ENCODE measurements at places on chromosomes 11 and 22. TPM values are rescaled to one million over a fixed set of nuclear protein-coding genes. Genes with fewer than 3 reads are reported as not detected.

DNA sequence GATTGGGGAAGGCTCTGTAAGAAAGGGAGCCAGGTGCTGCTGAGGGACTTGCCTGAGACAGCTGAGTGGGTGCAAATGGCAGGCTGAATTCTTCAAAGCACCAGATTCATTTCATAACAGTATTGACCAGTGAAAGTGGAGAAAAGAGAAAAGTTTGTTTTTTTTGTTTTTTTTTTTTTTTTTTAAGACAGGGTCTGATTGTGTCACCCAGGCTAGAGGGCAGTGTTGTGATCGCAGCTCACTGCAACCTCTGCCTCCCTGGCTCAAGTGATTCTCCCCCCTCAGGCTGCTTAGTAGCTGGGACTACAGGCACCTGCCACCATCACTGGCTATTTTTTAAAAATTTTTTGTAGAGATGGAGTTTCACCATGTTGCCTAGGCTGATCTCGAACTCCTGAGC, 494.0 kb downstream of the MIAT start:
- no peaks in the 10 kb centered on the region for H3K27me3 ChIP-seq
- H3K36me3 ChIP-seq: no peaks in the 10 kb centered on the region
- no peak overlapping the region for H3K4me3 ChIP-seq
- no peaks in the 10 kb centered on the region for H3K4me1 ChIP-seq
- DNase-seq: no peak
- H3K27ac ChIP-seq: no peak overlapping the region

DNA sequence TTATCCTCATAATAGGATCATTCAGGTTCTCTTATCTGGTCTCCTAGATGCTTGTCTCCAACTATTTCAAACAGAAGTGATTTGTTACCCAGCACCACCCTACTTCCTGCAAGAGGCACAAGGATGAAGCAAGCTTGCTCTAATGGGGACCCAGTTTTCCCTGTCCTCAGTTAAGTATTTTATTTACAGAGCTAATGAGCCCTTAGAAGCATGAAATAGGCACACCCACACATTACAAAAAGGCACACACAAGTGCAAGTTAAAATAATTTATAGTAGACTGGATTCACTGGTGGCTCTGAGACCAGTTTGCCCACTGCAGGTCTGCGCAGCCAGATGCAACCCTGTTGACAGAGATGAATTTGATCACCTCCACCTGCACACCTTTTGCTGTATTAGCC, 167.5 kb downstream of the KIRREL3 start:
- DNase-seq: no peak
- H3K27ac ChIP-seq: no peak overlapping the region
- H3K27me3 ChIP-seq: no peaks in the 10 kb centered on the region
- no peak overlapping the region for H3K4me3 ChIP-seq
- H3K4me1 ChIP-seq: no peaks in the 10 kb centered on the region

The OR51B5 gene
- total RNA-seq: 1.2 TPM

The MMP27 gene
- total RNA-seq: not detected

DNA sequence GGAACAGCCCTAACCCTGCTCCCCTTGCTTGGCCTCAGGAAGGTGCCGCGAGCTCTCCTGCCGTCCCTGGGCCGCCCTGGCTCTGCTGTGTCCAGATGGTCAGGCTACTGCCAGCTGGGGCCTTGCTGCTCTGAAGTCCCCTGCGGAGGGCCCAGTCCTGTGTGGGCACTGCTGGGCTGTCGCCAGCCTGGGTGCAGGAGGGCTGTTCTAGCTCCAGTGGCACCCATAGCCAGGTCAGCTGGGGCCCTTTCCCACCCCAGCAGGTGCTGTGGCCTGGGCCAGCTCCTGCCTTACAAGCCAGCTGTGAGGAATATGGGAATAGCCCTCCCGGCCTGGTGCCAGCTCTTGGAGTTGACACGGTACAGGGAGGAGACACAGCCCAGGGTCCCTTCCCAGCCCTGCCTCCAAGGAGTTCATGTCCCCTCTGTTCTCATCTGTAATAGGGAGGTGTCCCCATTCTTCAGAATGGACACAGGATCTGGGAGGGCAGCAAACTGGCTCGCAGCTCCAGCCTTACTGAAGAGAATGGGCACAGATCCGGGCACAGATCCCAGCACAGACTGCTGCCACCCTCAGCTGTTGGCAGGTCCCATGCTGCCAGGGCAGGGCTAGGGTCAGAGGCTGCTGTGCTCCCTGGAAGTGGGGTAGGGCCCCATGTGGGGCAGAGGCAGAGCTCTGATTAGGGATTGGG, 3.9 kb downstream of the DERL3 start:
- H3K36me3 ChIP-seq: peaks cover 18% of the 10 kb centered on the region
- no peak for DNase-seq
- no peak overlapping the region for H3K4me3 ChIP-seq
- H3K4me1 ChIP-seq: peaks cover 23% of the 10 kb centered on the region
- H3K27me3 ChIP-seq: no peaks in the 10 kb centered on the region

GRCh38 chr22:46626356-46626755, 6.2 kb downstream of the GRAMD4 start:
- no peaks in the 10 kb centered on the region for H3K27me3 ChIP-seq
- no peak overlapping the region for H3K4me3 ChIP-seq
- H3K27ac ChIP-seq: peak overlapping the region; percentile 47
- H3K4me1 ChIP-seq: peaks cover 28% of the 10 kb centered on the region
- H3K36me3 ChIP-seq: peaks cover 3% of the 10 kb centered on the region

DNA sequence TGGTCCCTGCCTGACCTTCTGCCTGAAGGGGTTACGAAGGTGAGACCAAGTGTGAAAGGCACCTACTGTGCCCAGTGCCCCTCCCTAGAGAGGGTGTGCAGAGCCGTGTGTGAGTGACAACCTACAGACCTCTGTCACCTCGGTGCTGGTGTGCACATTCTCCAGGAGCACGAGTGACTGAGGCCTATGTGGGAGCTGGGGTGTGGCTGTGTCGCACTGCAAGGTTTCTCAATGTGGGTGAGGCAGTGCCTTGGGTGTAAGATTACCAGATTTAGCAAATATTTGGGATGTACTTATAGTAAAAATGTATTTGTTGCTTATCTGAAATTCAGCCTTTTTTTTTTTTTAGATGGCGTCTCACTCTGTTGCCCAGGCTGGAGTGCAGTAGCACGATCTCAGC, 5.6 kb downstream of the STARD10 start:
- DNase-seq: no peak
- peaks cover 21% of the 10 kb centered on the region for H3K4me1 ChIP-seq
- H3K27ac ChIP-seq: no peak overlapping the region
- no peaks in the 10 kb centered on the region for H3K36me3 ChIP-seq
- H3K4me3 ChIP-seq: no peak overlapping the region

- H3K27ac ChIP-seq: no peak overlapping the region
- H3K4me3 ChIP-seq: no peak overlapping the region
- no peaks in the 10 kb centered on the region for H3K27me3 ChIP-seq
- H3K36me3 ChIP-seq: no peaks in the 10 kb centered on the region
These were observed 44.4 kb downstream of the DCDC1 start for GRCh38 chr11:31325160-31325559.

GRCh38 chr11:45211732-45212131, 65.3 kb downstream of the PRDM11 start:
- no peak overlapping the region for H3K4me3 ChIP-seq
- H3K4me1 ChIP-seq: peaks cover 27% of the 10 kb centered on the region
- DNase-seq: no peak
- H3K27me3 ChIP-seq: no peaks in the 10 kb centered on the region

DNA sequence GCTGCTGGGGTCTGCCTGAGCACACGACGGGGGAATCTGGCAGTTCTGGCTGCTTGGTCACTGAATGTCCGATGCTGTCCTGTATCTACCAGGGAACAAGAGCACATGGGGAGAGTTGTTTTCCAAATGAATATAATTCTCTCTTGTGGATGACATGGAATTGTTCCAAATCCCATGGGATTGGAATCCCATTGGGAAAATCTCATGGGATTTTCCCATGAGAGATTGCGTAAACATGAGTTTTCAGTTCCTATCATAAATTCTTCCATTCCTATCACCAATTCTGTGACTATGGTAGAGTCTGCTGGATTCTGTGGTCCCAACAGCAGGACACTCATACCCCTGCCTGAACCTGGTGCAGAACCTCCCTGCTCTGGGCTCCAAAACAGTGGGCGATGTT, 35.6 kb upstream of the IGLL5 start:
- no peaks in the 10 kb centered on the region for H3K4me1 ChIP-seq
- no peak overlapping the region for H3K27ac ChIP-seq
- no peaks in the 10 kb centered on the region for H3K27me3 ChIP-seq
- DNase-seq: no peak
- H3K36me3 ChIP-seq: no peaks in the 10 kb centered on the region
- H3K4me3 ChIP-seq: no peak overlapping the region

DNA sequence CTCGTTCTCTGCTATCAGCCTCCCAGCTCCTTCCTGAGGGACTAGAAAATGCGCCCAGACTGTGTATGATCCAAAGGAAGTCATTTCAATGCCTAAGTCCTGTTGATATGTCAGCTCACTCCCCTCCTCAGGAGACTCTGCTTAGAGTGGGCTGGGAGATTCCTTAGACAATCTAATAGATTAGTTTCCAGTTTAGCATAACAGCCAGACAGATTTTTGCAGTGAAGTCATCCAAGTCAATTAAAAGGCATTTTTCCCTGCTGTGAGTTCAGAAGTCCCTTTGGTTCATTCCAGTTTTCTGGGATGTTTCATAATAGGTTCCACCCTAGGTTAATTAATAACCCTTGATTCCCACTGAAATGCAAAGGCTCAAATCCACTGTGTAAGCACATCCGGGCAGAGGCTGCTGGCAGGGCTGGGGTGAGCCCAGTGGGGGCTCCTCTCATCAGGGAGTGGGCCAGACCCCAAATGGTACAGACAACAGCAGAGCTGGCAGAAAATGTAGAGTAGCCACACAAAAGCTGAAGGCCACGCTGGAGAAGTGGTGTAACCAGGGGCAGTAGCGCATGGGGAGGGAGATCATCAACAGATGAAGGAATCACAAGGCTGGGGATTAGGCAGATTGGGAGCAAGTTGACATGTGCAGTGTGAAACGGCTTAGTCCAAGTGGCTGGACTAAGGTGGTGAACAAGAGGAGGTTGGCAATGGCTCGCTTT, 90.6 kb downstream of the SYN3 start:
- H3K4me3 ChIP-seq: no peak overlapping the region
- no peak overlapping the region for H3K27ac ChIP-seq
- no peak for DNase-seq
- no peaks in the 10 kb centered on the region for H3K27me3 ChIP-seq

GRCh38 chr22:28917747-28918549, 34.6 kb downstream of the ZNRF3 start:
- H3K36me3 ChIP-seq: no peaks in the 10 kb centered on the region
- no peak overlapping the region for H3K4me3 ChIP-seq
- H3K4me1 ChIP-seq: peaks cover 47% of the 10 kb centered on the region
- H3K27ac ChIP-seq: peak overlapping the region; percentile 7
- no peaks in the 10 kb centered on the region for H3K27me3 ChIP-seq

The SMCO4 gene
- total RNA-seq: 9.6 TPM

The SLC25A18 gene
- 5.9 TPM for total RNA-seq

DNA sequence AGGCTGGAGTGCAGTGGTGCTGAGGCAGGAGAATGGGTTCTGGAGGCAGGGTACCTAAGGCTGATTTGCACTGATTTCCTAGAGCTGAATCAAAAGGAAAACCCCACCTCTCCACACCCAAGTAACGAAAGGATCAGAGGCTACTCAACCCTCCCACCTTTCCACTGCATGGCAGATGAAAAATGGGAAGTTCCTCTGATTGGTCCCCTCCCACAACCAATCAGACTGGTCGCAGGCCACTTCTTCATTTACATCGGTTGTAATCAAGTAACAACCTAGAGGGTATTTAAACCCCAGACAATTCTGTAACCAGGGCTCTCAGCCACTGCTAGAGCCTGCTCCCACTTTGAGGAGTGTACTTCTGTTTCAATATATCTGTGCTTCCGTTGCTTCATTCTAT, 18.6 kb upstream of the PARVB start:
- DNase-seq: no peak
- no peaks in the 10 kb centered on the region for H3K27me3 ChIP-seq
- H3K4me3 ChIP-seq: no peak overlapping the region
- no peak overlapping the region for H3K27ac ChIP-seq
